GM23338 (cell line): ENCODE measurements at places on chromosomes 4 and X.
A peak's percentile ranks its signal among the peaks of the same experiment; 100 is the strongest.

- no peak overlapping the region for H3K27ac ChIP-seq
- H3K4me3 ChIP-seq, result no peak overlapping the region
- H3K4me1 ChIP-seq, result no peaks in the 10 kb centered on the region
- no peaks in the 10 kb centered on the region for H3K36me3 ChIP-seq
- no peak for DNase-seq
Observed at GRCh38 chr4:71348586-71348985, 9.8 kb downstream of the SLC4A4 start.

DNA sequence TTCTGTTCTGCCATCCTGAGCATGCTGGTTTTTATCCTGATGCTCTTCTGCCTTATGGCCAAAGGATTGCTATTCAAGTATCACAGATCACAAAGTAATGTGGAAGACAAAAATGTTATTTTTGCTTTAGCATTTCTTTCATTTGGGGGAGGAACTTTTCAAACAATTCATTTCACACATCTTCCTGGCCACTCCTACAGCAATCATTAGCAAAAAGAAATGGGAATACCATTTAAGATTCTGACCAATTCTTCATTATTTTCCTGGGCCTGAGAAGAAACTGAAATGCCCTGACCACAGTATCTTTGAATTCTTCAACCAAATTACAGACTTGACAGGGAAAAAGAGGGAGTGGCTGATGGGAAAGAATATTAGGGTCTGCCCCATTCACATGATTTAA, 38.0 kb upstream of the GRID2 start:
- H3K27ac ChIP-seq, result peak overlapping the region; percentile 30
- peaks cover 97% of the 10 kb centered on the region for H3K36me3 ChIP-seq
- DNase-seq, result no peak
- H3K27me3 ChIP-seq, result no peaks in the 10 kb centered on the region
- H3K4me3 ChIP-seq, result no peak overlapping the region; the same call in 1 of the 2 replicates

DNA sequence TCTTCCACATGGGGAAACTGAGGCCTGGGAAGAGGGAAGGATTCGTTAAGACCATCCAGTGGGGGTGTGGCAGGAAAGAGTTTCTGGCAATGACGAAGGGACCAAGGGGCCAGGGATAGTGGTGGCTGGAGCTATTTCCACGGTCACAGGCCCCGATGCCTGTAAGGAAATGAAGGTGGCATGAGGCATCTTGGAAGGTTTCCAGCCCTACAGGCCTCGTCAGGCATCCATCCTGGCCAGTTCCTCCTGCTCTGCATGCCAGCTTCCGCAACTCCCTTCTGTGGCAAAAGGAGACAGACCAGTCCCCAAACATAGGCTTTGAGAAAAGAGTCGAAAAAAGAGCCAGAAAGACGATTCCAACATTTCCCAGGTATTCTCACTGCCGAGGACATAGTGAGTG, 9.2 kb upstream of the C4orf50 start:
- no peaks in the 10 kb centered on the region for H3K36me3 ChIP-seq
- H3K27ac ChIP-seq, result no peak overlapping the region
- no peak overlapping the region for H3K4me3 ChIP-seq

DNA sequence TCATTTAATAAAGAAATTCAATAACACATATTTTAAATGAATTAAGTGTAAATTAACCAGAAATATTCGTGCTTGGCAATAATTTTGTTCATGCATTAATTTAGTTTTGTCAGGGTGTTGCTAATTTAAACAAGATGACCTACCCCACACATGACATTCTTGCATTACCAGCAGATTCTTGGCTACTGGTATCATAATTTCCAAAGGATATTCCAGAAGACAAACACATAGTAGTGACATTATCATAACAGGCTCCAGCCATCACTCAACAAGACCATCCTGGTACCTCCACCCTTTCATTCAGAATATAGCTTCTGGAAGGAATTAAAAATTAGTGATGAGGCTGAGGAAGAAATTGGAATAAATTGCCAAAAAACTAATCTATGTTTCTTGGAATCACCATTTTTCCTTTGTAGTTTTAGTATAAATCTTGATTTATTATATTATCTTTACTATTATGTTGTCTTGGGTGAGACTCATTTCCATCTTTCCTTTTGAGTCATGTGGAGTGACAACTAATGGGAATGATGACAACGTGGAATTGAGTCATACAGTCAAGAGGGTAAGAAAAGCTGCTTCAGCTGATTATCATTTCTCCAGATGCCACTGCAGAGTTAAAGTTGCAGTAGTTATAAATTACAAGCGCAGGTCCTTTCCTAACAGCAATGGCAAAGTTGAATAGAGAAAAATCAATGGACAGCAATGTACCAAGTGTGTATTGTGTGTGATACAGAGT, 30.9 kb upstream of the HHIP start:
- H3K4me1 ChIP-seq, result no peaks in the 10 kb centered on the region
- no peak overlapping the region for H3K27ac ChIP-seq
- H3K4me3 ChIP-seq, result no peak overlapping the region
- DNase-seq, result no peak
- H3K27me3 ChIP-seq, result no peaks in the 10 kb centered on the region
- H3K36me3 ChIP-seq, result no peaks in the 10 kb centered on the region

DNA sequence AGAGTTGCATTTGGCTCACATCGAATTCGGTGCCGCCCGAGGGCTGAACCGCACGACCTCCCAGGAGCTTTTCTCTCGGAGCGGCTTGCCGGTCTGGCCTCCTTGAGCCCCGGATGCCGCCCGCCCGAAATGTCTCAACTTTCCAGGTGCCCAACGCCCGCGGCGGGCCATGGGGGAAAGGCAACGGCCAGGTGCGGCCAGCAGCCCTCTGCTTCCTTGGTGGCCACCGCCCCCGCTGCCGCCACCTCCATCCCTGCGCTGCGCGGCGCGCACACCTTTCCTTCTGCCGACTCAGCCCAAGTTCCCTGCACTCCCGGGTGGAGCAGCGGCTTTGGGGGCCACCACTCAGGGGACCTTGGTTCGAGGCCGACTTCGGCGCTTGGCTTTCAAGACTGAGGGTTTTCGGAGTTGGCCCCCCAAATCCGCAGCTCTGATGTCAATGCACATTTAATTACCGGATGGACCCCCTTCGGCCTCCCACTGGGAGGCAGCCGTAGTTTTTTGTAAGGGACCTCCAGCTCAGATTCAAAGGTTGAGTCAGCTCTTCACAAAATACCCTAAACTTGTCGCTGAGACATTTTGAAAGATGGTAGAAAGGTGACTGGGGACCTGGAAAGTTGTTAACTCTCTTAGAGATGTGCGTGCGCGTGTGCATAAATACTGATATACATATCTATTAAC, 1.1 kb downstream of the AFF2 start:
- peak; percentile 72 for DNase-seq
- peak overlapping the region; percentile 65 for H3K4me3 ChIP-seq
- peaks cover 27% of the 10 kb centered on the region for H3K4me1 ChIP-seq
- peaks cover 45% of the 10 kb centered on the region for H3K27me3 ChIP-seq
- H3K27ac ChIP-seq, result no peak overlapping the region; the same call in 1 of the 2 replicates

DNA sequence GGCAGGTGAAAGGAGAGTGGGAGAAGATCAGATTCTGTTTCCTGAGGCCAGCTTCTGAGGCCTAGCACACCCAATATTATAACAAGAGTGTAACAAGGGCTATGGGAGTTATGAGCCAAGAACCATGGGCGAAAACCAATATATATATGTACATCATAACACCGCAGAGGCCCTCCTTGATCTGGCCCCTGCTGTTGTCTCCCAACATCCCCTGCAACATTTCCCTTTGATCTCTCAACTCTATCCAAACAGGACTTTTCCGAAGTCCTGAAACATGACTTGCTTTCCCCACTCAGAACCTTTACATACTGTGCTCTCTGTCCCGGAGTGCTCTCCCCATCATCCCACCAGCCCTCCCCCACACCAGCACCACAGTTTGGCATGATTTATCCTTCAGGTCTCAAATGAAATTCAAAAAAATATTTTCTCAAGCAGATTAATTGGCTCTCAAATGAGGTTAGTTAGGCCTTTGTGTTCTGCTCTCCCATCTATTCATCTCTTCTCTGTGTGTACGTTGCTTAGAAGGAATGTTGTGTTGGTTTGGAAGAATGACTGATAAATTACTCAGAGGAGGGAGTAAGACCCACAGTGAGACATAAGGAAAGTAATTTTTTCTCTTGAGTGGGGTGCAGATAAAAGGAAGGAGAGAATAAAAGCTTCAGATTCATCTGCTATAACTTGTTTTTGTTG, 58.1 kb upstream of the SMIM10 start:
- H3K4me1 ChIP-seq, result no peaks in the 10 kb centered on the region
- H3K36me3 ChIP-seq, result no peaks in the 10 kb centered on the region
- no peak overlapping the region for H3K4me3 ChIP-seq

GRCh38 chr4:122041312-122041711, 89.5 kb upstream of the TRPC3 start:
- DNase-seq, result no peak
- no peak overlapping the region for H3K27ac ChIP-seq
- H3K4me3 ChIP-seq, result no peak overlapping the region
- H3K27me3 ChIP-seq, result no peaks in the 10 kb centered on the region

DNA sequence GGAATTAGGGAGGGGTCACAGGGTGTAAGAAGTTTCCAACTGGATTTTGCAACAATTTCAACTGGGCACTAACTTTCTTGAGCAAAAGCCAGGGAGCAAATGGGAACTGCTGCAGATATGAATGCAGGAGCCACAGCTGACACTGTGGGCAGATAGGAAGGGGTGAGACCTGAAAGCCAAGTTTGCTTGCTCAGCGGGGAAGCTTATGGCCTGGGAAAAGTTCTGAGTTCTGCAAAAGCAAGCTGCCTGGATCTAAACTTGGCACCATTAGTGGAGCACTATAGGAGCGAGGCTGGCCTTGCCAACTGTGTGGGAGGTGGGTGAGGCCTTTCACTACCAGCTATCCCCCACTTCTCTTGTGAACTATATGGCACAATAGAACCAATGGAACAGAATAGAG, 11.1 kb downstream of the CYSLTR1 start:
- DNase-seq, result no peak
- no peaks in the 10 kb centered on the region for H3K4me1 ChIP-seq
- H3K4me3 ChIP-seq, result no peak overlapping the region
- no peak overlapping the region for H3K27ac ChIP-seq

DNA sequence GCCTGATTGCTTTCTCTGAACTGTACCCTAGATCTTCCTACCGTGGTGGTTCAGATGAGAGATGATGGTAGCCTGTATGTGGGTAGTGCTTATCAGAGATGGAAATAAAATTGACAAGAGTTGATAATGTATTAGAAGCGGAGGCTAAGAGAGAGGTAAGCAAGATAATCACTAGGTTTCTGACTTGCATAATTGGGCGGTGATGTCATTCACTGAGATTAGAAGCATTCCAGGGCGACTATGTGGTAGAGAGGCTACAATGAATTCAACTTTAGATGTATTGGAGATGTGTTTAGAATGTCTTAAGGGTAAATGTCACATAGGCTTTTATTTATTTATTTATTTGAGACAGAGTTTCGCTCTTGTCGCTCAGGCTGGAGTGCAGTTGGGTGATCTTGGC, 415 bp upstream of the TENM3 start:
- H3K27ac ChIP-seq, result no peak overlapping the region; the same call in 1 of the 2 replicates
- DNase-seq, result no peak
- peaks cover 28% of the 10 kb centered on the region for H3K4me1 ChIP-seq

DNA sequence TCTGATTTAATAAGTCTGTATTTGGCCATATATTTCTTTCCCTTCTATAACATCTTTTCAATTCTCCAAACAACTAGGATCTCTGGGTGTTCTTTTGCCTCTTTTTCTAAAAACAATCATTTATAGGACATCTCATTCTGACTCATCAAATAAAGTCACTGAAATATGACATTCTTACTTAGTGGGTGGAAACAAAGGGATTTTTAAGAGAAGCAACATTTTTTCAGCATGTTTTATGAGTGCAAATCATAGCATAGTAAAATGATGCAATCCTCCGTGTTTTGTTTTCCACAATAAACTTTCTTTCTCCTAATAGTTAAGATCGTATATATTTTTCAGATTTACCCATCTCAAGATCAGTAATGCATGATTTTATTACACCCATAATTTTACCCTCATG, 179.8 kb downstream of the SPCS3 start:
- H3K4me3 ChIP-seq, result no peak overlapping the region
- DNase-seq, result no peak
- no peak overlapping the region for H3K27ac ChIP-seq

- H3K36me3 ChIP-seq, result no peaks in the 10 kb centered on the region
- no peak overlapping the region for H3K27ac ChIP-seq
- H3K27me3 ChIP-seq, result no peaks in the 10 kb centered on the region
Observed at GRCh38 chrX:40866893-40867292, 131.6 kb upstream of the MED14 start.

DNA sequence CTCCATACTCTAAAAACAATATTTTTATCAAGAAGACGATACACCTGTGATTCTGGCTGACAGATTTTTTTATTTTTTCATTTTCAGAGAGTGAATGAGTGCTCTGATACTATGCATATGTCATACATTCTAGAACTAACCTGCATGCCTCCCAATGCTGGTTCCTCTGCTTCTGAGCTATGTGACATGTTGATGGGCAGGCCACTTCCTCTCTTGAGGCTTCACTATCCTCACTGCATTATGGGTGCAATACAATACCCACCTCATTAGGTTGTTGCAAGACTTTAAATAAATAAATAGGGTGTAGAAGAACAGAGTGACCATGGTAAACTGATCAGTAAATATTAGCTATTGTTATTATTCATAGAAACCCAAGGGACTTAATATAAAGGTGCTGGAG, 408.3 kb downstream of the HNRNPD start:
- no peak overlapping the region for H3K4me3 ChIP-seq
- H3K4me1 ChIP-seq, result peaks cover 27% of the 10 kb centered on the region
- no peak for DNase-seq
- no peaks in the 10 kb centered on the region for H3K36me3 ChIP-seq
- H3K27ac ChIP-seq, result no peak overlapping the region

DNA sequence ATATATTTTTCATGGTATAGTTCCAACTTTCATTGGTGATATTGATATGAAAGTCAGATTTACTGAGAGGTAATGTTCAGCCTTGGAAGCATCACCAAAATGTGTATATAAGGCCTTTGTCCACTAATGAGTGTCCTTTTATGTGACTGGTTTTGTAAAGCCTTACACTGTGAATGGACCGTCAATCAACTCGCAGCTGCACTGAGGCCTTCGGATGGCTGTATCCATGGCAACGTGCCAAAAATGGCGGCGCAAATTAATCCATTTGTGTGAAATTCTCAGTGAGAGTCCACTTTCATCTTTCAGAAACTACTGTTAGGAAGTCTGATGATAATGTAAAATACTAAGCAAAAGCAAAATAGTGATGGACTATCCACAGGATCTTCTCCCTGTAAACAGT, 131.7 kb downstream of the SPCS3 start:
- H3K27ac ChIP-seq, result no peak overlapping the region
- DNase-seq, result no peak
- no peaks in the 10 kb centered on the region for H3K36me3 ChIP-seq
- no peak overlapping the region for H3K4me3 ChIP-seq

- no peak overlapping the region for H3K27ac ChIP-seq
- no peaks in the 10 kb centered on the region for H3K27me3 ChIP-seq
- H3K4me3 ChIP-seq, result no peak overlapping the region
- H3K36me3 ChIP-seq, result no peaks in the 10 kb centered on the region
Observed at GRCh38 chr4:78656968-78657445, 105.4 kb downstream of the ANXA3 start.

DNA sequence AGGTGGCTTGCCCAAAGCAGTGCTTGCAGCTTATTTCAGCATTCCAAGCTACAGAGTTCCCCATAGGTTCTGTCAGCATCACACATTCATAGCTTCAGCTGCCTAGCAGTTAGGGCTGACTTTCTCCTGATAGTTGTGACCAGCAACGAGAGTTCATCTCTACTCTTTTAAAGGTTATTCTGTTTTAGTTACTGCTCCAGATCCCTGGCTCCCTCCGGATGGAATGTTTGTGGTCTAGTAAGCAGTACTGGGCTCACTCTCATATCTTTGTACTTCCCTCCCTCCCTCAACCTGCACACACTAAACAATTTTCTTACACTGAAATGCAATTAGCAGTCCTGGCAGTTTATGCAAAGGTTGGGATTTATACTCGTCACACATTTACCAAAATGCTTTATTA, 43.9 kb downstream of the PTTG2 start:
- no peak overlapping the region for H3K4me3 ChIP-seq
- no peaks in the 10 kb centered on the region for H3K27me3 ChIP-seq
- peaks cover 42% of the 10 kb centered on the region for H3K4me1 ChIP-seq
- H3K27ac ChIP-seq, result 0 out of 2 replicates have a peak overlapping the region, but pooled peaks have one; percentile 45
- no peaks in the 10 kb centered on the region for H3K36me3 ChIP-seq
